Head of caudate nucleus (tissue), 42 donors: ENCODE measurements at places on chromosomes 16 and 17.

GRCh38 chr17:31573861-31574260, 182.4 kb downstream of the RAB11FIP4 start:
- DNase-seq, result no peak

- no peak for DNase-seq
Measured at GRCh38 chr17:3810019-3810418, 9.0 kb upstream of the ITGAE start.

DNA sequence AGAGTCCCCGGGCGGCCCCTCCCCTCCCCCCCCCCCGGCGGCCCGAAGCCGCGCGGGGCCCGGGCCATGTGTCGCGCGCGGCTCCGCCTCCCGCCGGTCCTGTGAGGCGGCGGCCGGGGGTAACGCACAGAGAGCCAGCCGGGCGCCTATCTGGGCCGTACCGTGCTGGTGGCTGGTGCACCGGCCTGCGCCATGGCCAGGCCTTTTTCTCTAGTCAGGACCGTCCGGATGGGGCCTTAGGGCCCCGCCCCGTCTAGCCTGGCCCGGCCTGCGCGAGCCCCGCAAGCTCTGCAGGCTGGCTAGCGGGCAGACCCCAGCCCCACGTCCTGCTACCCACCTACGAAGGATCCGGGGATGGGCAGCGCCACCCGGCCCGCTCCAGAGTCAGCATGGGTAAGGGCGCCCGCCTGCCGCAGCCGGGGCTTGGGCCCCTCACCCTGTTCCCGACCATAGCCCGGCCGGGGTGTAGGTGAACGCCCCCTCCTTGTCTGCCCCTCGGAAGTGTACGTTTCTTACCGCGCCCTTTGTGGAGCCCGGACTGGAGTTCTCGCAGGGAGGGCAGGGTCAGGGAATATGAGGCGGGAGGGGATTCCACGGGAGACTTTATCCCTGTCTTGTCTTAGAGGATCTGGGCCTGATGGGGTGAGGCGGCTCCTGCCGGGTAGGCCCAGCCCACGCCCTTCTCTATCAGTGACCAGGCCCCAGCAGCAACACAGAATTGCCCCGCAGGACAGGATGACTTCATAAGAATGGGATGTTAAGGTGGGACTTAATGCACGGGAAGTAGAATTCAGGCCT, at the start of gene CENPT:
Gene CENPT, minus strand, starts transcription at position 630 of the 798 bp plus-strand sequence. CDS start 13,834 bp downstream, outside the sequence.
- DNase-seq, result peak; percentile 79

DNA sequence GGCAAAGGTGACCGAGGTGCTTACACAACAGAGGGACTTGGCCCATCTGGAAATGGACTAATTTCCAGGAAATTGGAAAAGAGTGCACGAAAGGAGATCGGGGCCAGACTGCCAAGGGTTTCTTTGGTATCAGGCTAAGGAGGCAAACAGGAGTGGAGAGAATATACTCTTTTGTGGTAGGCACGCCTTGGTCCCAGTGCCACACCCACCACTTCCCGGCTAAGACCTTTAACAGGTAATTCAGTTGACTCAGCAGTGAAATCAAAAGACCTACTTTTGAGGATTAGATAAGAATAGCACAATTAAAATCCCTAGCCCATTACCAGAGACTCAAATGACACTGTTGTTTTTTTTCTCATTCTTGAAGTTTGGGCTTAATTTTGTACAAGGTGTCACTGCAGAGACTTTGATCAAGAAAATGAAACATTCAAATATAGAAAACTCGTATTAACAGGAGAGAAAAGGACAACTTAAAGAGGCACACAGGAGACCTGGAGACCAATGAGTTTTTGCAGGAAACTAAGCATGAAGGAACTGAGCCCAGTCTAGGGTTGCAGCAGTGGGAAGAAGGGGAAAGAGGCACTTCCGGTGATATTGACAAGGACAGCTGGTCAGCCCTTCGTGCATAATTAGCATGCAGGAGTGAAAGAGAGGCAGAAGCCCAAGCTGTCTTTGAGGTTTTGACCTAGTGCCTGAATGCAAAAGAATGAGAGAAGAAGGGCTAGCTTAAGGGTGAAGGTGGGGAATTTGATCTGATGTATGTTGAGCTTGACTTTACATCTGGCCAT, 265.5 kb upstream of the CCL2 start:
- no peak for DNase-seq

DNA sequence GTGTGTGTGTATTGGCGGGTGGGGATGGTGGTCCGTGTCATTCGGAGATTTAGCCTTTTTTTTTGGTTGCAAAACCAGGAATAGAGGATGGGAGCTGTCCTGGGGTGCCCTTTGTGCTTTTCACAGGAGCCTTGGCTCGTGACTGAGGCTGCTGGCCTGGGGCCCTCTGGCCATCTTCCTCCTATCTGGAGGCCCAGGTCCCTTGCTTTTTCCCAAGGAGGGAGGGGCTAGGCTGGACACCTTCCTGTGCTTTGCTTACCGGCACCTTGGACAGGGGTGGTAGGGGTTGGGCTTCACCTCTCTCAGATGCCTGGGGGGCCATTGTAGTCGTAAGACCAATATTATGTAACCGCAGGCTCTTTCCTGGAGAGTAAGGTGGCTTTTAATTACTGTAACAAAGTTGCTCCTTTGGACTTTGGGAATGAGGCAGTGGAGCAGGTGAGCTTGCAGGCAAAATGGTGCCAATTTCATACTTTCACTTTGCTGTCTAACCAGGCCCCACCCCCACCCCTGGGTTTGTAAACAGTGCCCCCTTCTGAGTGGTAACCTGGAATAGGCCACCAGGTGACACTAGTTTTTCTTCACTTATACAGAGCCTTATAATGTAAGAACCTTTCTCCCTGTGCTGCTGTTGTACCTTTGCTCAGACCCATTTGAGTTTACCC, 1.2 kb downstream of the DYNLL2 start:
- no peak for DNase-seq

GRCh38 chr17:82693168-82693867, 5.2 kb downstream of the RAB40B start:
- no peak for DNase-seq

DNA sequence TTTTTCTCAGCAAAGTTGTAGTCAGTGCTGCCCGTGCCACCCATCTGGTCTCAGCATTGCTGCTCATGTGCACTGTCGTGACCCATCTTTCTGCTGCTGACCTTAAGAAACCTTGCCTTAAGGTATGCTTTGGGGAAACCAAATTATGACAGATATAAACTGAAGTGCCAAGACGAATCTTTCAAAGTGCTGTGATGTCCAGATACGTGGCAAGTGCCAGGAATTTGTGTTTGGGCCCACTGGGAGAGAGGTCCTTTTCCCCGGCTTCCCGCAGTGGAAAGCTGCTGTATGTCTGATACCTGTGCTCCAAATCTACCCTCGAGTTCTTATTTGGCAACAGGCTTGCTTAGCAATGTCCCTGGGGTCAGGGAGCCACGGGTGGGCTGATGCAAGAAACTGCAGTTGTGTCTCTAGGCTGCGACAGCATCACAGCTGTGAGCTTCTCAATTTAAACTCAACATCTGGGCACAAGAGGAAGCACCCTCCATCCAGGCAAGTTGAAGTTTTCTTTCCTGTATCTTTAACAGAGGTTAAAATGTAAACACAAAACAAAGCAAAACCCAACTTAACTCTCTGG, 30.3 kb upstream of the TOX3 start:
- no peak for DNase-seq

GRCh38 chr16:2358811-2359210, 18.3 kb upstream of the ABCA3 start:
- DNase-seq, result no peak

DNA sequence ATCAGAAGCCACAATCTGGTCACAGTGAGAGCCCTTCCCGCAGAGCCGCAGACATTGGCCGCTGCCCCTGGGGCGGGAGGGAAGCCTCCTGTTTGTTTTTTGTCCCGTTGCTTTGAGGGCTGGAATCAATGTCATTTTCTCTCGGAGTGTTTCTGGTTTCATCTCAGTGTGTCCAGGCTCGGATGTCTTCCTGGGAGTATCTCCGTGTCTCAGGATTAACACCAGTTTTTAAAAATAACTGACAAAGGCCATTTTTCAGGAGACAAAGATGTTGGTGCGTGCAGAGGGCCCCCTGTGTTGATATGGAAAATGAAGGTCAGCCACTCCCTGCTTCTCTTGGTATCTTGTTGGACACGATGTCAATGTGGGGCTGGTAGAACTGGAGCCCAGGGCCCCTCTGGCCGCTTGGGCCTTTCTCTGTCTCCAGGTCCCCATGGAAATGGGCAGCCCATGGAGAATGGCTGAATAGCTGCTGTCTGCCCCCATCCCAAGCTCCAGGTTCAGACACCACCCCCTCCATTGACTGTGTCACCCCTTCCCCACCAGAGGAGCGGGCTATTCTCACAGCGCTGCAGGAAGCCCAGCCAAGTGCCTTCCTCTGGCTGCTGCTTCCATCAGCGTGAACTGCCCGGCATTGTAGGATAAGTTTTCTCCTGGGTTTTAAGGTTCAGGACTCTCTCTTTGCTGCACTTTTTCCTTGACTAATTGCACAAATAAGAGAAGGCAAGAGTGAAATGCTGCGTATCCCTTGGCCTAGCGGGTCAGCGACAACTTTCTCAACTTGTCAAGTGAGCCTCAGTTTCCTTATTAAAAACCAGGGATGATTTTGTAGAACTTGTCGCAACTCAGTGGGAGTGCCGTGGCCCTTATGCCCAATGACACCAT, 72.2 kb upstream of the METTL9 start:
- DNase-seq, result no peak

GRCh38 chr16:75234856-75235696, 16.3 kb downstream of the CTRB1 start:
- no peak for DNase-seq

DNA sequence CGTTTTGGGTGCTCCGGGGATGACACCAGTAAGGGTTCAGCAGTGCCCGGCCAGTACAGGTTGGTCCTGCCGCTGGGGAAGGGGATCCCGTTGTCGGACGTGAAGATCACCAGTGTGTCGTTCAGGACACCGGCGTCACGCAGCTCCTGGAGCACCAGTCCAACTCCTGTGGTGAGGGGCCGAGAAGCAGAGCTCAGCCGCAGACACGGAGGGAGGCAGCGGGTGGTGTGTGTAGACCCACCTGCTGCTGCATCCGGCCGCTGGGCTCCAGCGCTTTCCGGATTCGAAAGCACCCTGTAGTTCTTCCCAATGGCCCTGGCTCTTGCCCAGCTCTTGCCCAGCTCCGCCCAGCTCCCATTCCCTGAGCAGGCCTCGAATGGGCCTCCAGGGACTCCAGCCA, 8.0 kb downstream of the SGSH start:
- DNase-seq, result no peak

DNA sequence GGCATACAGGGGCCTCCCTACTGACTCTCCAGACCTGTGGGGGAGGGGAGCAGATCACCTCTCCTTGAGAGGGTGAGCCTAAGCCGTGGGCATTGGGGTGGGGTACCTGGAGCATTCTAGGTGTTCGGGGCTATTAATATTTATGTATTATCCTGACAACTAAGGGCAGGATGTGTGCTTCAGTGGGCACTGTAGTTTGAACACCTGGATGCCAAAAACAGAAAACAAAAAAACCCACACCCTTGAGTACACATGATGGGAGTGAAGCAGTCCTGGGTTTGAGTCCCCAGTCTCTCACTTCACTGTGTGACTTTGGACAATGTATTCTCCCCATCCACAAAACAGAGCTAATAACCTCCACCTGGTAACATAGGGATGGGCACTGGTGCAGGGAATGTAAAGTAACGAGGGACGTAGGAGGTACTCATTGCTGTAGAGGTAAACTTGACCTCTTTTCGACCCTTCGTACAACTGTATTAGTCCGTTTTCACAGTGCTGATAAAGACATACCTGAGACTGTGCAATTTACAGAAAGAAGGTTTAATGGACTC, 257.8 kb downstream of the CPPED1 start:
- DNase-seq, result no peak

GRCh38 chr17:80005360-80006338, 30.0 kb downstream of the TBC1D16 start:
- peak; percentile 36 for DNase-seq

DNA sequence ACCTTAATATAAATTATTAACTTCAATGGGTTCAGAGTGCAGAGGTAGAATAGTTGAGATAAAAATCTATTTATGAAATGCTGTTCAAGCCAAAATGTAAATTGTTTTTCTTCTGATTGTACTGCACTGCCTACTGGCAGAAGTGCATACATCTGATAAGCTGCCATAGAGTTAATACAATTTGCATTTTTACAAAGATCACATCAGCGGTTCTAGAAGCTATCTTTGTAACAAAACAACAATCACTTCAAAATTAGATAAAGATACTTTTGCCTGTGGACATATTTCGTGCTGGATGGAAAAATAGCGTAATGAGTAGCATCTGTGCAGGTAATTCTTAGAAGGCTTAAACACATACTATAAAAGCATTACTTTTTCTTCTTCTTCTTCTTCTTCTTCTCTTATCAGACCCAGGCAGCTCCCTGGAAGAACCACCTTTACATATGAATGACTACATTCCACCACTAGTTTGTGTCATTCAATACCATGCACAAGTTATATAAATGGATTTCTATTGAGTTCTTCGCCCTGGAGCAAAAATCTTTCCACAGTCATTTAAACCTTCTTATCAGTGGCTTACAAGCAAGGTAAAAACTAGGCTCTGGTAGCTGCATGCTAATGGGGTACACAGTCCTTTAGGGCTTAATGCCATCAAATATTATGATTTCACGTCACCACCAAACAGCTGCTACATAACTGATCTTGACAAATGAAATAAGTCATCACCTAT, 47.0 kb downstream of the SYNRG start:
- DNase-seq, result no peak

DNA sequence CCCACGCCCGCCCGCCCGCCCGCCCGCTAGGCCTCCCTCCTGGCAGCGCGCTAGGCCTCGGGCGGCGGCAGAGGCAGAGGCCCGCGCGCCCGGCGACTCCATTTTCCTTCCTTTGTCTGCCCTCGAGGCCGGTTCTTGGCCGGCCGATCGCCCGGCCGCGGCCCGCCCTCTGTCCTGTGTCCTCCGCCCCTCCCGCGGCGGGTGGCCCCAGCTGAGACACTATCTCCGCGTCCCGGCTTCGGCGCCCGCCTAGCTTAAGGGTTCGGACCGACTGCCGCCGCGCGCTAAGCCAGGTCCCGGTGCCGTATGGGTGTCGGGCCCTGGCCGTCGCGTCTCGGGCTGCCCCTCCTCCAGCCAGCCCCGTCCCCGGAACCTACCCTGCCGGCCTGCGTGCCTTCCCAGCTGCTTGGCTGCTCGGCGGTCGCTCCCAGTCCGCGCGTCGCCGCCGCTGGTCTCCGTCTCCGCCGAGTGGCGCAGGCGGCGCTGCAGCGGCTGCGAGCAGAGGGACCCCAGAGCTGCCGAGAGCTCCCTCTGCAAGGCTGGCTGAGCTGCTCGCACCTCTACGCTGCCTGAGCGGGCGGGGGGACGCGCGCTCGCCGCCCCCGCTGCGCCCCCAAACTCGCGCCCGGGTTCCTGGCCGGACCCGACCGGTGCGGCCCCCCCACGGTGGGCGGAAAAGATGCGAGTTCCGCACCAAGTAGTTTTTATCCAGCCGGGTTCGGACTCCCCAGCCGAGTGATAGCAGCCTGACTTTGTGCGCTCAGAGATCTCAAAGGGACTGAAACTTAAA, 787 bp downstream of the CTCF start:
- DNase-seq, result peak; percentile 71

- DNase-seq, result no peak
Measured at GRCh38 chr17:49388290-49388640, 26.2 kb upstream of the ZNF652 start.

DNA sequence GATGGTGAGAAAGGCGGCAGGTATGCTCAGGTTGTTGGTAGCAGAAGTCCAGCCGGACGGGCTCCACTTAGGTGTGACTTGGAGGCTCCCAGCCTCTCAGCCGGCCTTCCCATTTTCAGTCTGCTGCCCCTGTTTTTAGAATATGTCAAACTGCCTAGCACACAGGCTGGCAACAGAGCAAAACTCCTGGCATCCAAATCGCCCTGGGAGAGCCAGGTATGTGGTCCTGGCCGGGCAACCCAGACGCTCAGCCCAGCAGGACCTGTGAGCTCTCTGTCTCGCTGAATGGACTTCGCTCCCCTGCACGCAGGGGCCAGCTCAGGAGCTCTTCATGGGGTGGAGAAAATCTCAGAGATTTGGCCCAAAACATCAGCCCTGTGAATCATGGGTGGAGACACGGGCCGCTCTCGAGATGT, 147.9 kb upstream of the CHMP6 start:
- no peak for DNase-seq
